Bone marrow (tissue), 2 donors: ENCODE measurements at places on chromosomes 3 and 15.

DNA sequence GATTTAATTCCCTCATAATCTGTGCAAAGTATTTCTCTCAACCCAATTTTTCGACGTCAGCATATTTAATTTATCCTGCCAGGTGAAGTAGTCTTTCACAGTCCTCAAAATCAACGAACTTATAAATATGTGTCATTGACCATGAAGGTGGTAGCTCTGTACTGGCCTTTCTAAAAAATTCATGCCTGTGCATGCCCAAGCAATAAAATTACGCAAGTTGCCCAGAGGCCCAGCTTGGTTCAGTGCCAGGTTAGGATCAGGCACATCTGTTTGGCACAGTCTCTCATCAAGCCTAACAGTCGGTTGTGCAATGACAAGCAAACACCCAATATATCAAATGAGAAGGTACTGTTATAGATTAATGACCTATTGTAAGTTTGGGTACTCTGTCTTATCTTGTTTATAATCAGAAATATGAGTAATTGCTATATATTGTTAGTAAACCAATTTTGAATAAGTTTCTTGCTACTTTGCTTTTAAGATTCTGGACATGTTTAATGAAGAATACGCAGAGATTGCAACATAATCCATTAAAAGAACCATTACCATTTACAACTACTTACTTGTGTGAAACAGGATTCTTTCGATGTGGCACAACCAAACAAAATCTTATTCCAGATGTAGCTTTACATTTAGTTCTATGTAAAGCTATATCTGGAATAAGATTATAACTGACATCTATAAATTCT lies 159.0 kb upstream of the IL12A start:
- no peak for DNase-seq

GRCh38 chr3:133644768-133645167 lies 17.0 kb downstream of the TOPBP1 start:
- DNase-seq = no peak

GRCh38 chr3:152518346-152518745 lies 249.6 kb downstream of the MBNL1 start:
- DNase-seq = no peak

DNA sequence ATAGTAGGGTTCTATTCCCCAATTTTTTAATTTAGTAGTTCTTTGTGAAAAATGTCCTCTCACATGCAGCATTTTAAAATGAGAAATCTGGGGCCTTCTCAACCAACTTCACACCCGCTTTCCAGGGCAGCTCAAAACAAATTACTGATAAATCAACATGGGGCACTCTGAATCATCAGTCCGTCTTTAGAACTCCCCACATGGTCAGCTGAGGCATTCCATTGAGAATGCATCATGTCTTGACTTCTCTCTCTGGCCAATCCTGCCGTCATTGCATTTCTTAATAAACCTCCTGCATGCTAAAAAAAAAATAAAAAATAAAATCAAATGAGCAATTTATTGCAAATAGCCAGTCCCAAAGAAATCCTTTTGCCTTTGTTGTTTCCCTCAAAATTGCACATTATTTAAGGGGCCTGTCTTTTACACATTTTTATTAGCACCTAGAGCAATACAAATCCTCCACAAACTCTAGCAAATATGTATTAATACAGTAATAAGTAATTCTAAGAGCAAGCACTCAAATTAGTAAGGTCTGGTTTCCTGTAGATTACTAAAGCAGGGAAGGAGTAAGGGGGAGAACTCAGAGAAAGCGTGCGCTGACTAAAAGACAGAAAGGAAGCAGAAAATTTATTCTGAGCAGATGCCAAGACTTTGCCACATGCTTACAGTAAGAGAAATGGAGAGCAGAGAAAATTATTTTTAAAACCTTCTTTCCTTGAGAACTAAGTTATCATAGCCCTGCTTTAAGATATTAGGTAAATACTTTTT lies 175.7 kb downstream of the TNIK start:
- DNase-seq = peak; percentile 76

DNA sequence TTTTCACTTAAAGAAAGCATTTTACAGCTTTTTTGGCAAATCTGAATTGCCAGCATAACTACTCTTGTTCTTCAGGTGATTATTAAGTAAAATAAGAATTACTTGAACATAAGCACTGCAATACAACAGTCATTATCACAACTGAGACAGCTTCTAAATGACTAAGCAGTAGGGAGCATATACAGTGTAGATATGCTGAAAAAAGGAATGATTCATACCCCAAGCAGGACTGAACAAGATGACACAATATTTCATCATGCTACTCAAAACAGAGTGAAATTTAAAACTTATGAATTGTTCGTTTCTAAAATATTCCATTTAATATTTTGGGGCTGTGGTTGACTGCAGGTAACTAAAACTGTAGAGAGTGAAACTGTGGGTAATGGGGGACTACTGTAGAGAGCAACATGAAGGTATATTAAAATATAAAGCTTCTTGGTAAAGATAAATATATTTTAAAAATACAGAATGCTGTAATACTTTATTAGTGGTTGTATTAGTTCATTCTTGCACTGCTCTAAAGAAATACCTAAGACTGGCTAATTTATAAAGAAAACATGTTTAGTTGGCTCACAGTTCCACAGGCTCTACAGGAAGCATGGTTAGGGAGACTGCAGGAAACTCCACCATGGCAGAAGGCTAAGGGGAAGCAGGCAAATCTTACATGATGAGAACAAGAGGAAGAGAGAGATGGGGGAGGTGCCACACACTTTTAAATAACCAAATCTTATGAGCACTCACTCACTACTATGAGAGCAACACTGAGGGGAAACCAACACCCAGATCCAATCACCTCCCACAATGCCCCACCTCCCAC lies 84.8 kb downstream of the DCLK3 start:
- no peak for DNase-seq

- no peak for DNase-seq
Measured at GRCh38 chr15:61030451-61030850, 198.7 kb downstream of the RORA start.

DNA sequence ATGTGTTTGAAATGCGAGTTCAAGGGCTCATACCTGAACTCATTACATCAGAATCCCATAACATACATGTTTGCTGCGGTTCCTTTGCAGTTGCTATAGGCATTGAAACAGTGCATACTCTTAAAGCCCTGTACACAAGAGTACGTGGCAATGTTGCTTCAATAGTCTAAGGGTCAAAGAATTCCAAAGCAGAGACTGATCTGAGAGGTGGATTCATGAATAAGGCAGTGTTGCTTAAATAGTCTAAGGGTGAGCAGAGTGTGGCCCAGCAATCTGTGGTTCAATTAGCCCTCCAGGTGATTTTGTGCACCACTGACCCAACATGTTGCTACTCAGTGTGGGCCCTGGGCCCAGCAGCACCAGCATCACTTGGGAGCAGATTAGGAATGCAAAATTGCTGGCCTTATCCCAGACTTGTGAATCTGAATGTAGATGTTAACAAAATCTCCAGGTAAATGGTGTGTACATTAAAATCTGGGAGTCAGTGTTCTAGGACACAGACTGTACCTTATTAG lies 314.7 kb upstream of the UMPS start:
- DNase-seq = no peak

GRCh38 chr15:31106495-31107300 lies 5.2 kb upstream of the TRPM1 start:
- no peak for DNase-seq

- DNase-seq = peak; percentile 2
Measured at GRCh38 chr3:125022206-125022605, 33.6 kb downstream of the HEG1 start.

DNA sequence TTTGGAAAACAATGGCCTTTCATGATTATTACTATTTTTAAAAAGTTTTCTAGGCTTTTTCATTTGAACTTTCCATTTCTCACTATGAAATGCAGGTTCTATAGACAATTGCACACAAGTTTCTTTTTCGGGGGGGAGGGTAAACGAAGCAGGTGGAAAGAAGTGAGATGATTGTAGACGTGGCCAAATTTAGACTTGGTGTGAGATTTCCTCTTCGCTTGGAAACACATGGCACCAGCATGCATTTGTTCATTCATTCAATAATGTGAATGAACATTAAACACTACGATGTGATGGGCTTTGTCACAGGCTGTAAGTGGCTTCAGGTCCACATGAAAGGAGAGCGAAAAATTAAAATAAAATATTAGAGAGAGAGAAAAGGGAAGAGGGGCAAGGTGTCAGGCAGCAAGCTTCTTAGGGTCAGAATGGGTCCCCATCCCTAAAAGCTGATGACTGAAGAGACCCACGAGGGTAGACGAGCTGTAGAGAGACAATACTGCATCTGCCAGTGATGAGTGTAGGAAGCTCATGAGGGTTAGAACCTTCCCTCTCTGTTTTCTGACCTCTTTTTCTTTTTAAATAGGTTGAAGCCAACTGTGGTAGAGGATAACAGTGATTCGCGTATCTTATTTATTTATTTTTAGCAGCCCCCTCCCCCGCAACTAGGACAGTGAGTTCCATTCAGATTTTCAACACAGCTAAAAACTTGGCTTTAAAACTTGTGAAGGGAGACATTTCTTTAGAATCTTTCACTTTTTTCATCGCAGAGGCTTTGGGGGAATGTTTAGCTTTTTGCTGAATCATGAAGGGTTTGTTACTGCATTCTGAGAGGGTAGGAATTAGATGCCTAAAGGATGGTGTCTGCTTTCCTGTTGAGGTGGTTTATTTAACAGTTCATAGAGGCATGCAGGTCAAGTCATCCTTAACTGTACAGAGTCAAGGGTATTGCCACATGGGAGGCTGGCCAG lies 36.2 kb downstream of the GAP43 start:
- DNase-seq = no peak

GRCh38 chr15:60076045-60076444 lies 71.9 kb downstream of the FOXB1 start:
- no peak for DNase-seq

GRCh38 chr15:74955796-74956647 lies 550 bp downstream of the RPP25 start:
- no peak for DNase-seq

DNA sequence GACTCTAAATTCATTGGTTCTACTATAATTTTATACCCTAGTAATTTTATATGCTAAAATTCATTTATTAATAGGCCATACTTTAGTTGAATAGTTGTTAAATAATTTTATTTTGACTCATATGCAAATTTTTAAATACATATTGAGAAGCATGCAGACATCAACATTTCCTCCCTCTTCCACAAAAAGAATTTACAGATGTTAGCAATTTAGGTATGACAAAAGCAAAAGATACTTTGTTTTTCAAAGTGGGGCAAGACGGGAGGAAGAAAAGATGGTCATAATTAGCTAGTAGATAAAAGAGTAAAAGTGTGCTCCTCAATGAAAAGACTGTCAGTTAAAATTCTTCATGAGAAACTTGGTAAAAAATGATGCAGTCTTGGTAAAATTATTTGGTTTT lies 148.9 kb upstream of the TSPAN3 start:
- DNase-seq = no peak

GRCh38 chr3:125401402-125401801 lies 26.3 kb upstream of the ZNF148 start:
- DNase-seq = no peak

GRCh38 chr15:66657185-66658020 lies 44.6 kb upstream of the SMAD6 start:
- no peak for DNase-seq

DNA sequence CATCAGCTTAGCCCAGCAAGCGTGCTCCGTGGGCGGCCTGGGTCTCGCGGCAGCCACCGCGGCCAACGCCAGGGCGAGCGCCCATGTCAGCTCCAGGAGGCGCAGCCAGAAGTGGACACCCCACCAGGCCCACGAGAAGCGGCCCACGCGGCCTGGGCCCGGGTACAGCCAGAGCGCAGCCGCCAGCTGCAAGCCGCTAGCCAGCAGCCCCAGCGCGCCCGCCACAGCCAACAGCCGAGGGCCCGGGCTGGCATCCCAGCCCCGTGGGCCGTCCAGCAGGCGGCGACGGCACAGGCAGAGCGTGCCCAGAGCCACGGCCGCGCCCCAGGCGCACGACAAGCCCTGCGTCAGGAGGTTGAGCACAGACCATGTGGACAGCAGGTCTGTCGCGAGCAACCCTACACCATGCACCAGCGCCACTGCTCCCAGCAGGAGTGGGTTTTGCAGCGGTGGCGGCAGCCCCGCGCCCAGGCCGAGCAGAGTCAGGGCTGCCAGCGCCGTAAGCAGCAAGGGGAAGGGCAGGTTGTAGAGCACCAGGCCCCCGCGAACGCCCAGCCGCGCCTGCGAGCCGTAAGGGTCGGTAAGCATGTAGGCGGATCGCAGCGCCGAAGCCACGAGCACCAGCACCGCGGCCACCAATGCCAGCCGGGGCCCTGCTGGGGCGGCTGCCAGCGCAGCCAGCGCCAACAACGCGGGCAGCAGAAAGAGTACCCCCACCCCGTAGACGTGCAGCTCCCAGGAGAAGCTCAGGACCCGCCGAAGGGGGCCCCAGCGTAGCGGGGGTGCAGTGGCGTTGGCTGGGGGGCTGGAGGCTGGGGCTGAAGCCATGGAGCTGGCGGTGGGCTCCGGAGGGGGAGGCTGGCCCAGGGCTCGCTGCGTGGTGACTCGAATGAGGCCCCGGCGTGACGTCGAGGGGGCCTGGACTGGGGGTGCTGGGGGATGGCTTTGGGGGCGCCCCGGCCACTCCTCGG lies 4.9 kb downstream of the PRRT3 start:
- no peak for DNase-seq
